ENCODE measurements at places on chromosomes 2 and 18. TPM values are rescaled to one million over a fixed set of nuclear protein-coding genes. Genes with fewer than 3 reads are reported as not detected.

The RAB3GAP1 gene
- 25.2 TPM for total RNA-seq

DNA sequence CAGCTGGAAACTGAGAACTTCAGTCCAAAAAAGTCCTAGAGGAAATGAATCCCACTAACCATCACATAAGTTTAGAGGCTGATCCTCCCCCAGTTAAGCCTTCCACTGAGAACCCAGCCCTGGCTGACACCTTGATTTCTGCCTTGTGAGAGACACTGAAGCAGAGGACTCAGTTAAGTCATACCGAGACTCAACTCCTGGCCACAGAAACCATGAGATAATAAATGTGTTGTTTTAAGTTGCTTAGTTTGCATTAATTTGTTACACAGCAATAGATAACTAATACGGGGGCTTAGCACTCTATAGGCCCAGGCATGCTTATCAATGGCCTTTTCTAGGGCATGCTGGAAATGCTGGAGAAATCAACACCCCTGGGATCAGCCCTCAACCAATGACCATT, 3.4 kb upstream of the ADD2 start:
- DNase-seq: no peak
- no peaks in the 10 kb centered on the region for H3K36me3 ChIP-seq
- no peak overlapping the region for H3K4me3 ChIP-seq
- peaks cover 6% of the 10 kb centered on the region for H3K27me3 ChIP-seq
- no peak overlapping the region for H3K27ac ChIP-seq

DNA sequence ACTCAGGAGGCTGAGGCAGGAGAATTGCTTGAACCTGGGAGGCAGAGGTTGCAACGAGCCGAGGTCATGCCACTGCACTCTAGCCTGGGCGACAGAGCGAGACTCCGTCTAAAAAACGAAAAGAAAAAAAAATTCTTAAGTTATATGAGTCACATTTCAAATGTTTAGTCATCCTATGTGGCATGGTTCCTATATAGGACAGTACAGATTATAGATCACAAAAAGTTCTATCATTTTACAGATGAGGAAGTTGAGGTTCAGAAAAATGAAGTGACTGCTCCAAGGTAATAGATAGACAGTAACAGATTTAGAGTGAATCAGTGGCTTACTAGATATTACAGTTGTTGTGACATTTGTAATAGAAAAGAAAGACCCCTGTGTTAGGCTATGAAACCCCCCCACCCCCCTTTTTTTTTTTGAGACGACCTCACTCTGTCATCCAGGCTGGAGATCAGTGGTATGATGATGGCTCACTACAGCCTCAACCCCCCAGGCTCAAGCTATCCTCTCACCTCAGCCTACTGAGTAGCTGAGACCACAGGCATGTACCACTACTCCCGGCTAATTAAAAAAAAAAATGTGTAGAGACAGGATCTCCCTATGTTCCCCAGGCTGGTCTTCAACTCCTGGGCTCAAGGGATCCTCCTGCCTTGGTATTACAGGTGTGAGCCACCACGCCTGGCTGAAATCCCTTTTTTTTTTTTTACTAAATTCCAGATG, 22.7 kb downstream of the PTPN4 start:
- no peak for DNase-seq
- H3K27me3 ChIP-seq: no peaks in the 10 kb centered on the region
- H3K36me3 ChIP-seq: no peaks in the 10 kb centered on the region
- H3K4me1 ChIP-seq: no peaks in the 10 kb centered on the region
- no peak overlapping the region for H3K27ac ChIP-seq

DNA sequence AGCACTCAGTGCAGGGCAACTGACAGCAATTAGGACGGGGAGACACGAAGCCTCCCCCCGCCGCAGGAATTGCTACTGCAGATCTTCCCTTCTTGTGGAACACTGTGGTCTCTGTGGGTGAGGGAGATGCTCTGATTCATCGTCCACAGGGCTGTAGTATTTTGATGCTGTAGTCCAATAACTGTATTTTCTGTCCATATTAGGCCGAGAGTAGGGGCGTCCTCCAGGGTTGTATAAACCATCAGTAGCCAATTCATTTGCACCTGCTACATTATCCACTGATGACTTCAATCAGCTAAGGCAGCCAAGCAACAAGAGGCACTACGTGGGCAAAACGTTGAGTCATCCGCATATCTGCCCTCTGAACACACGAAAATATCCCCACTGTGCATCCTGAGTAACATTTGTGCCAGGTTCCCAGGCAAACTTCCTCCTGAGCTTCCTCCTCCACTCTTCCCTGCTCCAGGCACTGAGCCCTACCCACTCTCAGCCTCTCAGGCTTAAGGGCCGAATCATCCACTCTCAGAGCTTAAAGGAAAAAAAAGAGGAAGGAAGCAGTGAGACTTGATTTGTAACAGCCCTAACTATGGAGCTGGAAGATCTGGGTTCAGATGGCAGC, 62.1 kb downstream of the LBH start:
- no peak overlapping the region for H3K4me3 ChIP-seq
- peaks cover 11% of the 10 kb centered on the region for H3K4me1 ChIP-seq
- H3K36me3 ChIP-seq: no peaks in the 10 kb centered on the region
- H3K27ac ChIP-seq: no peak overlapping the region

GRCh38 chr2:28174211-28174610, 218.4 kb upstream of the FOSL2 start:
- no peak for DNase-seq
- no peaks in the 10 kb centered on the region for H3K36me3 ChIP-seq
- no peak overlapping the region for H3K27ac ChIP-seq

All from GM12878 (cell line).